A549 (cell line): ENCODE measurements at places on chromosomes 6 and 20.

- DNase-seq = no peak
Observed at GRCh38 chr6:727856-728255, 34.9 kb upstream of the EXOC2 start.

GRCh38 chr6:169957351-169957963 lies 206.0 kb downstream of the ERMARD start:
- DNase-seq = no peak

DNA sequence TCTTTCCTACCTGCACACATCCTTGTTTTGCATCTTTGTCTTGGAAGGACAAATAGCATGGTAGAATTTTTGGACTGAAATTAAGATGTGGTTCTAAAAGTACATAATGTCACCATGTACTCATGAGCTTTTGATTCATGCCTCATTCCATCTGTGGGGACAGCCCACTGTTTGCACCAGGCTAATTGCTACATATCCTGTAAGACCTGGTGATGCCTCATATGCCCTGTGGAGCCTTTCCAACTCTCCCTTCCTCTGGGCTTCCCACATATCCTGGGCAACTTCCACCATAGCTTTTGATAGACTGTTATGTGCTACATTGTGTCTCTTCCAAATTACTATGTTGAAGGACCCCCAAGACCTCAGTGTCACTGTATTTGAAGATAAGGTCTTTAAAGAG lies 213.6 kb upstream of the PREP start:
- DNase-seq = no peak

DNA sequence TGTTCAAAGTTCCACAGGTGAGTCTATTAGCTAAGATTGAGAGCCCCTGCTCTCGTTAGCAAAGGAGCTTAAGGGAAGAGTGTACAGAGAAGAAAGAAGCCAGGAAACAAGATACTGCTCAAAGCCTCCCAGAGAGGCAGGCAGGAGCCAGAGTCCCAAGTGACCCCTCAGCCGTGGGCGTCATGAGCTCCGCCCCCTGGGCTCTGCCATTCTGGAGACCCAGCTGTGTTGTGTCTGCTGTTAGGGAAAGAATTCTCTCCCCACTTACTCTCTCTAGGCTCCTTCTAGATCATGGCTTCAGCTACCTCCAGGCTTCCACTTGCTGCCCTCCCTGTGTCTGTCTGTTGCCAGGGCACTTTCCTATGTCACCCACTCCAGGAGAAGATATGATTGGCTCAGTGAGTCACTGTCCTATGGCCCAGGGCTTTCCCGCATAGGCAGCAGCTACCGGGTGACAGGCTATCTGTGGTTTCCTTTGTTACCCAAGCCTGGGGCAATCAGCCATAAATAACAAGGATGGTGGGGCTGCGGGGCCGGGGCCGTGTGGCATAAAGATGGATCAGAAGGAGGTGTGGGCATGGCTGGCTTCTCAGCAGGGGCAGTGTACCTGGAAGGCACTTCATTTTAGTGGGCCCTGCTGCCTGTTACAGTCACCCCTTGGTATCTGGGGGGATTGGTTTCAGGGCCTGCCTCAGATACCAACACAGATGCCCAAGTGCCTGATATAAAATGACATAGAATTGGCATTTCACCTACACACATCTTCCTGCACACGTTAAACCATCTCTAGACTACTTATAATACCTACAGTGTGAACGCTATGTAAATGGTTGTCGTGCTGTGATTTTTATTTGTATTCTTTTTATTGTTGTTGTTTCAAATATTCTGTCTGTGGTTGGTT lies 118.9 kb downstream of the ARMC2 start:
- no peak for DNase-seq

- no peak for DNase-seq
Observed at GRCh38 chr6:142659661-142660060, 285.3 kb downstream of the HIVEP2 start.

DNA sequence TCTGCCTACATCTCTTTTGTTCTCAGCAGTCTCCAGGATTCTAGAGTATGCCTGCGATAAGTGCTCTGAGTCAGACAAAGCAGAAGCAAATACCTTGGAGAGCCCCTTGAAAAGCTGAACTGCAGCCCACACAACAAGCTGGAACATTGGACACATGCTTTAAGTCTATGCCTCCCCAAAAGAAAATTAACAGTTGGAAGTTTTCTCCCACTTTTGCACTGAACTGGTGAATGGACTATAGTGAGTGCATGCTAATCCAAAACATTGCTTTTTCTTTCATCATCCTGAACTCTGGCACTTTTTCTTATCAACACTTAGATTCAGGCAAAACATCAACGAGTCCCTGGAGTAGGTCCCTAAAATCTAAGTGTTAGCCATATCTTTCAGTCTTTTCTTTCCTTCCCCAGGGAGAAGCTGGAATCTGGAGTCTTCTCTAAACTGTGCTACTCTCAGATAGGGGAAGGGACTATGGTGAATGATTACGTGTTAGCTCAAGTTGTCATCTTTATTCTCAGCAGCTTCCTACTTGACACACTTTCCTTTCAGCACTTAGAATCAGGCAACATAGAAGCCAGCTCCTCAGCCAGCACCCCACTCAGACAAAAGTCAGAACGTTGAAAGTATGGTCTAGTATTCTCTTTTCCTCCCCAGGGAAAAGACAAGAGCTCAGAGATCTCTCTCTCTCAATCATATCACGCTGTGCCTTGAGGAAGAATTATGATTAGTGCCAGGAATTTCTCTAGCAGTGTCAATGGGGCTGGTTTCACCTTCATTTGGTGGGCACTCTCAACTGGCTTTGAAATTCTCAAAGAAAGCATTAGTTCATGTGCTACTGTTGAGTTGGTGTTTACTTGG lies 811.0 kb upstream of the GJE1 start:
- DNase-seq = no peak
